Stimulated activated CD4-positive, alpha-beta T cell treated with anti-CD3 and anti-CD28 coated beads, Interleukin-2, amount 100 ng/mL, for 24 hours (primary cell): ENCODE measurements at places on chromosomes 2 and 18.
A peak's percentile ranks its signal among the peaks of the same experiment; 100 is the strongest.

GRCh38 chr2:190615555-190616200 lies 33.2 kb upstream of the NAB1 start:
- no peak for DNase-seq

DNA sequence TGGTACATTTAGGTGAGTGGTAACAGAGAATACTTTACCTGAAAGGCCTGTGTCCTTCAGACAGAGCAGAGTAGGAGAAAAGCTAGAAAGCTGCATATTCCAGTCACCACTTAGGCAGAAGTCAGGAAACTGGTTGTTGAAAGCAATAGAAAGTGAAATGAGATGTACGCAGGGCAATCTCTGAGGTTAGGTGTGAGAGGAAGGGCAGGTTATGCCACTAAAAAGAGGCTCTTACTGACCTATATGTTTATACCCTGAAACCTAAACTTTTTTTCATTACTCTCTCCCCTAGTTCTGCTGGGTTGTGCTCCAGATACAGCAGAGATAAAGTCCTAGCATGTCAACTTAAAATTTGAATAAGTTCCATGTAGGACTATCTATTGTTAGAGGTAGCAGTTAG lies 93.5 kb downstream of the COX7A2L start:
- DNase-seq, result no peak

DNA sequence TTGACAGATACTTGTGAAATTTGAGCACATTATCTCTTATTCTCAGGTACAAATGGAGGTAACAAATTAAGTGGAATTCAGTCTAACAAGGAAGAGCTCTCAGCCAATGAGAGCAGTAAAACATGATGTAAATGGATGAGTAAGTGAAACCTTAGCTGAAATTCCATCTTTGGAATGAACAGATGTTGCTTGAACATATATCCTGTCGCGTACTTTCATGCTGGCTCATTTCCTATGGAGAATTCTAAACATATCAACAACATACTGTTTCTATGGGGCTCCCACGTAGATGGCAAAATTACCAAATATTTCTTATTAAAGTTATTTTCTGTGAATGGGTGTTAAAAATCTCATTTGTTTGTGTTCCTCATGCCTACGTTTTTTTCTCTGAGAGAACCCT lies 256.3 kb upstream of the LINC00305 start:
- no peak for DNase-seq

DNA sequence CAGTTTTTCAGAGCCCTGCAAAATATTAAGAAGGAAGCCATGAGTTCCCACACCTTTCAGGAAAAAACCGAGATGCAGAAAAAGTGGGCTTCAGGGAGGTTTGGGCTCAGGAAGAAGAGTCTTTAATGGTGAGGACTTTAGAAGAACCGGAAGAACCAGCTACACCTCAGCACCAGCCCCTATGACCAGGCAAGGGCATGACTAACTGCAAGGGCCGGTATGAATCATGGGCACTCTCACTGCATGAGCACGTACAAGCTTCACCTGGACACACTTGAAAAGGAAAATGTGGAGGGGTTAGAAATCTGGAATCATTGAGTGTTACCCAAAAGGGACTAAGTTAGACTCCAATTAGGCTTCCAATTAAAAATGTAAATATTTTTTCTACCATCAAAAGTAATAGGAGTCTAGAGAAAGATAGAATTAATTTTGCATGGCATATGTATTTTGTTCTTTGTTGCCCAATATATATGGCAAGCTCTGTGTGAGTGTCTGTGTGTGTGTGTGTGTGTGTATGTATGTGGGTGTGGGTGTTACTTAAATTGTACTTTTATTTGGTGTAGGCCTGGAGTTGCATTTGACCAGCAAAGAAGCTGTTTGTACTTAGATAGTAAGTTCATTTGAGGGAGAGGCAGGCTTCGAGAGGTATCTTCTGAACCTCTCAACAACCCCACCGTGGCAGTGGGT lies 66.5 kb upstream of the THUMPD2 start:
- DNase-seq, result no peak

GRCh38 chr18:30987467-30988241 lies 54.9 kb downstream of the DSC3 start:
- DNase-seq, result no peak

GRCh38 chr2:122707224-122707824 lies 951.9 kb downstream of the TSN start:
- DNase-seq, result no peak

GRCh38 chr18:59360381-59360780 lies 1.3 kb upstream of the LMAN1 start:
- DNase-seq, result no peak

- no peak for DNase-seq
Observed at GRCh38 chr2:15863089-15863488, 77.3 kb upstream of the MYCN start.

- no peak for DNase-seq
Observed at GRCh38 chr2:158539176-158540005, 82.6 kb downstream of the PKP4 start.

GRCh38 chr2:237662671-237663093 lies 35.3 kb downstream of the LRRFIP1 start:
- peak; percentile 53 for DNase-seq

GRCh38 chr2:120803764-120804335 lies 68.2 kb downstream of the GLI2 start:
- no peak for DNase-seq

DNA sequence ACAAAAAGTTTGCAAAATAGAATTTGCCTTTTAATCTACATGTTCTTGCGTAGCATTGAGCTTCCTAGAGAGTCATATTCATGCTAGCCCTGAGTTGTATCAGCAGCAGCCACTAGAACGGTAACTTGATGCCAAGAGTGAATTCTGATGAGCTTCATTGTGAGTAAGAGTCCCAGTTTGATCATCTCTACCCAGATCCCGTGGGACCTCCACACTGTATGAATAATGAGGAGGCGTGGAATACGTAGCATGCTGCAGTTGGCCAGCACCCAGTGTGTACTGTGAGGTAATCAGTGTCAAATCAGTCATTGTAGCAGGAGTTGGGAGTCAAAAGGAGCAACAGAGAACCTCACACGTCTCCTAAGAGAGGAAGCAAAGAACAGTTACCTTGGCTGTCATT lies 197.9 kb downstream of the NEDD4L start:
- no peak for DNase-seq

DNA sequence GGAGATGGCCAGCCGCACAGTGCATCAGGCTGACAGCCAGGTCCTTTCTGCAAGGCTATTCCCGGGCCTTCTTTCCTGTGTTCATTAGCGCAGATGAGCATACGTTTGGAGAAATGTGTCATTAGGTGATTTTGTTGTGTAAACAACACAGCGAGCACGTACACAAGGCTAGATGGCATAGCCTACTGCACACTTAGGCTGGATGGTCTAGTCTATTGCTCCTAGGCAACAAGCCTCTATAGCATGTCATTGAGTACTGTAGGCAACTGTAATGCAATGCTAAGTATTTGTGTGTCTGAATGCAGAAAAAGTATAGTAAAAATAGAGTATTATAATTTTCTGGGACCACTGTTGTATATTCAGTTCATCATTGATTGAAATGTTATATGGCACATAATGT lies 50.9 kb upstream of the PHLPP1 start:
- DNase-seq, result no peak

- no peak for DNase-seq
Observed at GRCh38 chr2:182740701-182741100, 24.6 kb downstream of the DNAJC10 start.

GRCh38 chr2:217929757-217930707 lies 72.8 kb downstream of the TNS1 start:
- DNase-seq, result no peak

- no peak for DNase-seq
Observed at GRCh38 chr2:74041182-74041581, 56.5 kb downstream of the TET3 start.

- DNase-seq, result no peak
Observed at GRCh38 chr2:85536479-85536878, 2.5 kb upstream of the MAT2A start.

- DNase-seq, result no peak
Observed at GRCh38 chr2:224272237-224272910, 129.5 kb downstream of the FAM124B start.

GRCh38 chr2:182852801-182853200 lies 13.6 kb downstream of the FRZB start:
- no peak for DNase-seq

GRCh38 chr2:231634412-231634811 lies 41.7 kb downstream of the TEX44 start:
- DNase-seq, result no peak

GRCh38 chr2:195537811-195538210 lies 119.2 kb upstream of the SLC39A10 start:
- no peak for DNase-seq

GRCh38 chr18:34531110-34531509 lies 179.0 kb upstream of the DTNA start:
- no peak for DNase-seq

GRCh38 chr2:117953231-117953630 lies 60.6 kb downstream of the CCDC93 start:
- DNase-seq, result no peak
